ENCODE measurements at places on chromosomes 2 and 18.

GRCh38 chr2:10916953-10917352 lies 5.2 kb downstream of the KCNF1 start:
- no peaks in the 10 kb centered on the region for H3K4me1 ChIP-seq
- no peak for DNase-seq
- no peak overlapping the region for H3K4me3 ChIP-seq
- no peaks in the 10 kb centered on the region for H3K36me3 ChIP-seq
- H3K27ac ChIP-seq = no peak overlapping the region

- H3K27ac ChIP-seq = no peak overlapping the region
Observed at GRCh38 chr2:62038975-62039771, 133.7 kb downstream of the COMMD1 start.

GRCh38 chr2:48048476-48049171 lies 142.3 kb upstream of the FBXO11 start:
- no peak for DNase-seq
- no peaks in the 10 kb centered on the region for H3K4me1 ChIP-seq

DNA sequence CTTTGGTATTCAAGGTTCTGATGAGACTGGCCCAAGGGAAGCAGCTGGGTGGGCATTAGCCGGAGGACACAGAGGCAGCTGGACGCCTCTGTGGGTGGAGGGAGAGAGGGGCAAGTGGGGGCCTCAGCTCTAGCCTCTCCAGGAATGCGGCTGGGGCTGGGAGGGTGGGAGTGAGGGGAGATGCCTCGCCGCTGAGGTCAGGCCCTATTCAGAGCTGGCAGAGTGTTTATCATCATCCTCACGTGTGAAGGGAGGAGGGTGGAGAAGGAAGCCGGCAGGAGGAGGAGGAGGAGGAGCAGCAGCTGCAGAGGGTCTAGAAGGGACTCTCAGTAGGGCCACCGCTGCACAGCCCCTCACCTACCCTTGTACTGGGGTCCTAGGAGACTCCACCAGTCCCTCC lies 43.1 kb downstream of the TNS1 start:
- H3K36me3 ChIP-seq = no peaks in the 10 kb centered on the region
- no peak overlapping the region for H3K27ac ChIP-seq
- DNase-seq = peak; percentile 32
- H3K4me1 ChIP-seq = peaks cover 16% of the 10 kb centered on the region
- H3K4me3 ChIP-seq = no peak overlapping the region
- H3K27me3 ChIP-seq = no peaks in the 10 kb centered on the region

DNA sequence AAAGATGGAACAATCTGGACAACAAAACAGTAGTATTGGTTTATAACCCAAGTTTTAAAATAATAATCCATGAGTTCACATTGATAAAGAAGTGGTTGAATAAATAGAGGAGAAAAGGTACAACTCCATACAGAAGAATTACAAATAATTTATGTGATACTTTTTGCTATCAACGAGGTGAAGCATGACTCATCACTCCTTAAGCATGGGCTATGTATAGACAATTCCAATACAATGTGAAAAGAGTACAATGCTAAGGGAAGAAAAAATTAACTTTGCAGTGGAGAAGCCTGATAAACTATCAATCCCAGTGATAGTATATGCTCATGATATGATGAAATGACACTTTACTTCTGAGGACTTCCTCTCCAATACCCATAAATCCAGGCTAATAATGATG lies 312.9 kb downstream of the GULP1 start:
- H3K27ac ChIP-seq = no peak overlapping the region
- no peak overlapping the region for H3K4me3 ChIP-seq
- H3K36me3 ChIP-seq = no peaks in the 10 kb centered on the region
- DNase-seq = no peak
- H3K27me3 ChIP-seq = no peaks in the 10 kb centered on the region
- no peaks in the 10 kb centered on the region for H3K4me1 ChIP-seq

- no peaks in the 10 kb centered on the region for H3K27me3 ChIP-seq
- no peak overlapping the region for H3K4me3 ChIP-seq
- no peak for DNase-seq
- no peaks in the 10 kb centered on the region for H3K36me3 ChIP-seq
- no peak overlapping the region for H3K27ac ChIP-seq
- H3K4me1 ChIP-seq = no peaks in the 10 kb centered on the region
Observed at GRCh38 chr2:212892193-212892592, 259.2 kb downstream of the IKZF2 start.

DNA sequence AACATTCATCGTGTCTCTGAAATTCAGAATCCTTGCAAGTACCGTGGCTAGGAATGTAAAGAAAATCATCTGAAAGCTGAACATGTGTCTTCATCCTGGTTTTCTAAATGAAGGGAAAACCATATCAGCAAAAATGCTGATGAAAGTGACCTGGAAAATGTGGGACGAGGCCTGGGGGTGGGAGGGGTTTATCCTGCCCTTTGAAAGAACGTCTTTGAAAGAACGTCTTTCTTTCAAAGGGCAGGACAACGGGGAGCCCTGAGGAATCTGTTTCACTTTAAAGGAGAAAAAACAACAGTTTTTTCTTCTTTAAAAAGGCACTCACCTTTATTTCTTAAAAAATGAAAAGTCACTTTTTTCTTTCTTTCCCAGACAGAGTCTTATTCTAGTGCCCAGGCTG lies 185.2 kb downstream of the ALPK2 start:
- H3K36me3 ChIP-seq = no peaks in the 10 kb centered on the region
- no peaks in the 10 kb centered on the region for H3K27me3 ChIP-seq
- no peak overlapping the region for H3K27ac ChIP-seq
- no peak for DNase-seq

GRCh38 chr2:126846241-126846640 lies 52.4 kb upstream of the TEX51 start:
- no peak overlapping the region for H3K27ac ChIP-seq
- H3K4me1 ChIP-seq = no peaks in the 10 kb centered on the region

GRCh38 chr2:189483980-189484740 lies 42.9 kb downstream of the WDR75 start:
- no peak overlapping the region for H3K4me3 ChIP-seq
- no peak for DNase-seq
- H3K27me3 ChIP-seq = no peaks in the 10 kb centered on the region
- H3K36me3 ChIP-seq = no peaks in the 10 kb centered on the region
- no peak overlapping the region for H3K27ac ChIP-seq
- no peaks in the 10 kb centered on the region for H3K4me1 ChIP-seq

DNA sequence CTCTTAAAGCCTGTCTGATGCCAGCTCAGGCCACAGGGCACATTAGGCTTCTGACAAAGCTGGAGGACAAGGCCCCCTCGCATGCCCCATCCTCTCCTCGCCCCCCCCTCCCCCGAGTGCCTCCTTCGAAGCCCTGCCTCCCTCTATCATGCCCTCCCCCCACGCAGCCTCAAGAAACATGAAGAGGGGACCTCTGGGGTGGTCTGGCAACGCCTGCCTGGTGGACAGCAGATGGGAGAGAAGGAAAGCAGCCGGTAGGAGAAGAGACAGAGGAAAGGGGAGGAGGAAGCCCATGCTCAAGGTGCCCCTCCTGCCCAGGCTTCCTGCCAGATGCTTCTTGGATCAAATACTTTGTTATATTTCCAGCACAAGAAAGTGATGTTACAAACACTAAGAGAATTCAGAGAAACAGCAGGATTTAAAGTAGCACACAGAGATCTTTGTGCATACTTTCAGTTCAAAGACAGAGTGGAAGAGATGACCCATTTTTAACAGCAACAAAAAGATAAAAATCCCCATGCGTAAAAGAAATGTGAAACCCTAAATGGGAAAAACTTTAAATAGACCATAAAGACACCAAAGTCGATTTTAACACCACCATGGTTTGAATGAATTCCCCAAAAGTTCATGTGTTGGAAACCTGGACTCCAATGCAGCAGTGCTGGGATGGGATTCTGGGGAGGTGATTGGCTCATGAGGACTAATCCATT lies 19.0 kb downstream of the BOK start:
- H3K27ac ChIP-seq = no peak overlapping the region
- no peaks in the 10 kb centered on the region for H3K4me1 ChIP-seq
- H3K4me3 ChIP-seq = no peak overlapping the region
- DNase-seq = no peak

GRCh38 chr2:117603567-117603966 lies 210.9 kb upstream of the DDX18 start:
- H3K27me3 ChIP-seq = no peaks in the 10 kb centered on the region
- no peak overlapping the region for H3K4me3 ChIP-seq
- no peak overlapping the region for H3K27ac ChIP-seq
- H3K36me3 ChIP-seq = no peaks in the 10 kb centered on the region
- DNase-seq = no peak

GRCh38 chr2:201257381-201257955 lies 2.9 kb upstream of the CASP8 start:
- H3K4me1 ChIP-seq = peaks cover 3% of the 10 kb centered on the region
- no peak for DNase-seq
- H3K36me3 ChIP-seq = no peaks in the 10 kb centered on the region
- H3K27me3 ChIP-seq = no peaks in the 10 kb centered on the region

DNA sequence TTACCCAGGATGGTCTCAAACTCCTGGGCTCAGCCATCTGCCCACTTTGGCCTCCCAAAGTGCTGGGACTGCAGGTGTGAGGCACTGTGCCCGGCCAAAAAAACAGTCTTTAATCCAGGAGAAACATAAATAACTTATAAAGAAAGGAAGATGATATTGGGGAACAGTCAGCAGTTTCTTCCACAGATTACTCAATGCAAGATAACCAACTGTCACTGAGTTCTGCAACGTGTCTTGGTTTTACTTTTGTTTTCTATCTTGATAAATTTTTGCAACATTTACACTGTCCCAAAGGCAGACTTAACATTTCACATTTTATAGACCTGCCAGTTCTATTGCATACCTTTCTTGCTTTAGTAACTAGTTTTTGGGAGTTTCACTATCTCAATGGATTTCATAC lies 71.1 kb downstream of the ANKRD44 start:
- H3K36me3 ChIP-seq = no peaks in the 10 kb centered on the region
- no peak overlapping the region for H3K4me3 ChIP-seq
- H3K27me3 ChIP-seq = no peaks in the 10 kb centered on the region

- H3K27ac ChIP-seq = no peak overlapping the region
- no peak overlapping the region for H3K4me3 ChIP-seq
- no peaks in the 10 kb centered on the region for H3K4me1 ChIP-seq
- no peaks in the 10 kb centered on the region for H3K36me3 ChIP-seq
Observed at GRCh38 chr18:21972281-21972680, 197.1 kb upstream of the GATA6 start.

DNA sequence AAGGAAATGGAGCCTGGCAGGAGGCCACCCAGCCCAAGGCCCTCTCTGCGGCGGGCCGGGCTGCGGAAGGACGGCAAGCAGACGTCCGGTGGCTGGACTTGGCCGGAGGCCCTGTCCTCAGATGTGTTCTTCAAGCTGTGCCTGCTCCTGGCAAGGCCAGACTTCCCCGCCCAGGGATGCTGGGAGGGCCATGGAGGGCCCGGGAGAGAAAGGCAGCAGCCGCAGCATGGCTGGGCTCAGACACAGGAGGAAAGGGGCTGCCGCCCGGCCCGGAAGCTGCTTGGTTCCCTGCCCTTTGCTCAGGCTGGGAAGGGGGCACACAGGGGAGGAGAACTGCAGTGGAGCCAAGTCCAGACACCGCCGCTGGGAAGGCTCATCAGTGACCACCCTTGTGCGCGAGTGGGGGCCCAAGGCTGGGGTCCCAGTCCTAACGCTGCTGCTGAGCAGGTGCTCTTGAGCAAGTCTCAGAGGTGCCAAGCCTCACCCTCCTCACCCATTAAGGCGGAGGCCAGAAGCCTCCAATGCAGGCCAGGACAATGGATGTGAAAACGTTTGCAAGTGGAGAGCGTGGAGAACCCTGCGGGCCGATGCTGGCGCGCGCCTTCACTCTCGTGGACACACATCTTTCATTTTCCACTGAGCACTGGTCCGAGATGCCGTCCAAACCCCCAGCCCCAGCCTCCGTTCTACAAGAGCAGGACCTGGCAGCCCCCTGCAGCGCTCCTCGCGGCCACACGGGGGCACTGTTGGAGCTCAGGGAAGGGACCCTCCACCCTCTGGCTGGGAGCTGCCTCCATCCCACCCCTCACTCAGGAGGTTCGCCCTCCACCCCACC lies 7.9 kb downstream of the CROCC2 start:
- H3K4me1 ChIP-seq = no peaks in the 10 kb centered on the region
- no peaks in the 10 kb centered on the region for H3K27me3 ChIP-seq
- H3K4me3 ChIP-seq = no peak overlapping the region
- peak; percentile 32 for DNase-seq
- no peak overlapping the region for H3K27ac ChIP-seq

GRCh38 chr18:4454537-4455112 lies 482 bp downstream of the DLGAP1 start:
- H3K27ac ChIP-seq = no peak overlapping the region
- H3K27me3 ChIP-seq = no peaks in the 10 kb centered on the region
- H3K36me3 ChIP-seq = no peaks in the 10 kb centered on the region

GRCh38 chr18:13524811-13525210 lies 201.5 kb downstream of the FAM210A start:
- no peaks in the 10 kb centered on the region for H3K27me3 ChIP-seq
- H3K4me3 ChIP-seq = no peak overlapping the region
- no peak overlapping the region for H3K27ac ChIP-seq
- H3K36me3 ChIP-seq = no peaks in the 10 kb centered on the region
- no peak for DNase-seq

DNA sequence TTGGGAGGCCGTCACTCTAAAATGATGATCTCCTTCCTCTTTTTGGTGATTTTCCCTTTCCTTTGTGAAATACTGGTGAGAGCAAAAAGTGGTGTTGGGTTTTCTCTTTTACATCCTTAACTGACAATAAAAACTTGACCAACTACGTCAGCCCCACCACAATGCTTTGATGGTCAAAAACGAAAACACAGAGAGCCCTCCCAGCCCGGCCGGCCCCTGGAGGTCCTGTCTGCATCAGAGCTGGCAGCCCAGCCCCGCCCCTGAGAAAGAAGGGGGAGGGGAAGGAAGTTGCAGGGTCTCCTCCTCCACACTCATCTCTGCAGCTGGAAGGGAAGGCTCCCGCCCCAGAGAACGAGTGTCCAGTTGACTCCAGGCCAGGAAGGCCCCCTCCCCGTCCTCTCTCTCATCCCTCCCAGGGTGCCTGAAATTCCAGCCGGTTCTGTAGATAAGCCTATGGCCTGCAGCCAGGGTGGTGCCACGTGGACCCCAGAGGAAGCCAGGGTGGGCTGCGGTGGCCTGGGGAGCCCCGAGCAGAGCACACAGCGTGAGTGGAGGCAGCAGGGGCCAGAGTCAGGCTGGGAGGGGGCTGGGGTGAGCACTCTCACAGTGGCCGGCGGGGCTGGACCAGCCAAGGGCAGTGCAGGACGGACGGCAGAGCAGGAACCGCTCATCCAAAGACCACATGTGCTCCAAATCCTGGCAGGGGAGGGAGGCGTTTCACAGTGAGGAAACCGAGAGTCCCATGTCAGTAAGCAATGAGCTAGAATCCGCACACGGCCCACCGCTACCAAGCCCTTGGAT lies 19.8 kb downstream of the BIN1 start:
- H3K27me3 ChIP-seq = no peaks in the 10 kb centered on the region
- H3K4me1 ChIP-seq = no peaks in the 10 kb centered on the region
- H3K27ac ChIP-seq = peak overlapping the region; percentile 23
- no peak for DNase-seq
- peak overlapping the region; percentile 17 for H3K4me3 ChIP-seq

DNA sequence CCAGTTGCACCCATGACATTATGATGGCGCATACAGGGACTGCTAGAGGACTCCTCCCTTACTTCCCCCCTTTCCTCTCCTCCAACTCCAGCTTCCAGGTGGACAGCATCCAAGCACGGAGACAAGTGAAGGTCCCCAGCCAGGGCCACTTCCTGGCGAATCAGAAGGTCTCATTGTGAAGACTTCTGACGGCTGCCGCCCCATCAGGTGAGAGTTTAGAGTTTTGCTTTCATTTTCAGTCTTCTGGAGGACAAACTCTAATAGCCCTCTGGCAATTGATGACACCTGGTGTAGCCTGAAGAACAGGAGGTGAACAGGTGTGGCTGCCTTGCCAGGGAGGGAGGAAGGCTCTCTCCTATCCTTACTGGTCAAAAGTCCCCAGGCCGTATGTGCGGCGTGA lies 77.3 kb upstream of the KCNH7 start:
- H3K36me3 ChIP-seq = no peaks in the 10 kb centered on the region
- DNase-seq = no peak
- H3K4me1 ChIP-seq = no peaks in the 10 kb centered on the region

Data from pancreas (tissue), 10 donors.